Pulmonary artery endothelial cell (primary cell): ENCODE measurements at places on chromosomes 16 and 17.

DNA sequence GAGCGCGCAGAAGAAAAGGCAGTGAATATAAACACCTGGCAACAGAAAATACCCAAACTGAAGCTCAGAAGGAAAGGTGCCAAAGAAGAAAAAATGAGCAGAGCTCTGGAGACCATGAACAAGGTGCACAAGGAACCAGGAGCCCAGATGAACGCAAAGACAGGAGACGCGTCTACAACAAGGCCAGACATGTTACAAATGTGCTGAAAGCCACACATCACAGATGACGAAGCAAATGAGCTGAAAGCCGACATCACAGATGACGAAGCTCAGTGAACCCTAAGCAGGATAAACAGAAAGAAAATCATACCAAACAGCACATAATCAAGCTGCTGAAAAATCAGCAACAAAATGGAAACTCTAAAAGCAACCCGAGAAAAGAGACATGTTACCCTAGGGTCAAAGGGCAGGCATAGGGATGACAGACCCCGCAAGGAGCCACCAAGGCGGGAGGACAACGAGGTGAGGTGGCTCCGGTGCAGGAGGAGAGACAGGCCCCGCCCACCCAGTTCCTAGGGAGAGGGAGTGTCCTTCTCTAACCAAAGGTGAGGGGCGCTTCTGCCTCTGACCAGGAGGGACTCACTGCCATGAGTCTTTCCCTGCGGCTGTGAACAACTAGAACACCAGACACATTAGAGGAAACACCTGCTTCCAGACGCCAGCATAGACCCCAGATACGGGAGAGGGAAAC, 39.1 kb downstream of the CCDC57 start:
- DNase-seq: no peak

- DNase-seq: no peak
Measured at GRCh38 chr17:79997011-79997660, 38.5 kb downstream of the TBC1D16 start.

DNA sequence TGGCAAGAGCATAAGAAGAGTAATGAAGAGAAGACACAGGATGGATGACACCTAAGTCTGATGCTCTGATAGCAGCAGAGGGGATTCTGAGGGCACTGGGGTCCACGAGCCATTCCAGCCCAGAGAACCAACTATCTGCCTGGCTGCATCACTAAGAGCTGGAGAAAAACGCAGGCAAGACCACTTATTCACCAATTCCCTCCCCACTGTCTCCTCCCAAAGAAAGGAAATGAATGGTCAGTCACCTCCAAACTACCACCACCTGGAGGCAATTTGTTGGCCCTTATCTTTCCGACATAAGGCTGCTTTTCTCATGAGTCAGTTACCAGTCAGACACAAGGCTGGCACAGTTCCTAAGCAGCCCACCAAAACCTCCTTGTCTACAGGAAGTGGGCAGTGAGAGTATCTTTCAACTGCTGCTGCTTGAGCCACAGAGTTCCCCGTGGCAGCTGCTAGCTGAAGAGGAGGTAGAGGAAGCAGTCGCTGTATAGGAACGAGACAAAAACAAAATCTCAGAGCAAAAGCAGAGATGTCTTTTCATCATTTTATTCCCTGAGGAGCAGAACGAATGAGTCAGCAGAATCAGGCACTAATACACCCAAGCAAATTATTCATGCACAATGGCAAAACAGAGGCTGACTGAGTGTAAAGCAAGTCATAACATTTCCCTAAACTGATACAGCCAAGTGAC, 111.1 kb downstream of the SMG6 start:
- peak; percentile 98 for DNase-seq

GRCh38 chr17:17841601-17842025, 4.8 kb upstream of the SREBF1 start:
- no peak for DNase-seq

- no peak for DNase-seq
Measured at GRCh38 chr17:8122422-8122923, 1.4 kb downstream of the HES7 start.

GRCh38 chr17:66337268-66337667, 34.9 kb downstream of the PRKCA start:
- DNase-seq: no peak

- DNase-seq: no peak
Measured at GRCh38 chr17:7495906-7496434, 11.8 kb downstream of the POLR2A start.
